ENCODE measurements at places on chromosomes 2 and 18. TPM values are rescaled to one million over a fixed set of nuclear protein-coding genes. Genes with fewer than 3 reads are reported as not detected.
A peak's percentile ranks its signal among the peaks of the same experiment; 100 is the strongest.

DNA sequence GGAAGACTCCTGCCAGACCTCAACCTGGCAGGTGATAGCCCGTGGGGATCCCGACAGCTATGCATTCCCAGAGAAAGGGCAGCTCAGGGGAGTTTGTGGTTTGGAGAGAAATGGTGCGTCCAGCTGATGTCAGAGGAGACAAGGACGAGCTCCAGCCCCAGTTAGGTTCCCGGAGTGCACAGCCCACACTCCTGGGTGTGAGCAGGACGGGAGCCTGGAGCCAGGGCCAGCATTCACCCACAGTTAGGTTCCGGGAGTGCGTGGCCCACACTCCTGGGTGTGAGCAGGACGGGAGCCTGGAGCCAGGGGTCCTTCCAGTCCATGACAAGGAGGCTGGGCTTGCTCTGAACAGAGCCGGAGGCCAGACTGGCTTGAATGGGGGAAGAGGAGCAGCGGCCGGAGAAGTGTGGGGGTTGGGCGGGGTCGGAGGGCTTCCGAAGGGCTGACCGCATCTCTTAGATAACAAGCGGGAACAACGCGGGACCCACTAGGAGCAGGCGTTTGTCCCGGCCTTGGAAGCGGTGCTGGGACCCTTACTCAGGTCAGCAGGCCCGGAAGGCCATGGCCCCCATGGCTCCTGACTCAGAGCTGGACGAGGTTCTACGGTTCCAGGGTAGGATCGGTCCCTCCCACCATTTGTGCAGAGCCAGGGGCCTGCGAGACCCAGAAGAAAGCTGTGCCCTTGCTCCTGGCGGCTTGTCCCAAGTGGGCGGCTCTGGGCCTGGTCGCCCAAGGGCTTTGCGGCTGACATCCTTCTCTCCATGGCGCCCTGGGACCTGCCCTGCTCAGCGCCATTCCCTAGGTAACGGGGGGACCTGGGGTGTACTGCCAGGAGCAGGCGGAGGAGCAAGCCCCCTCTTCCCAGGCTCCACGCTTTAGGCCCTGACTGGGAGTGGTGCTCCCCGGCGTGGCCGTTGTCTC is 185.6 kb downstream of the RTP5 start:
- no peak for DNase-seq

- DNase-seq: peak; percentile 4
These were observed 1323.9 kb upstream of the DDX18 start for GRCh38 chr2:116490511-116491145.

DNA sequence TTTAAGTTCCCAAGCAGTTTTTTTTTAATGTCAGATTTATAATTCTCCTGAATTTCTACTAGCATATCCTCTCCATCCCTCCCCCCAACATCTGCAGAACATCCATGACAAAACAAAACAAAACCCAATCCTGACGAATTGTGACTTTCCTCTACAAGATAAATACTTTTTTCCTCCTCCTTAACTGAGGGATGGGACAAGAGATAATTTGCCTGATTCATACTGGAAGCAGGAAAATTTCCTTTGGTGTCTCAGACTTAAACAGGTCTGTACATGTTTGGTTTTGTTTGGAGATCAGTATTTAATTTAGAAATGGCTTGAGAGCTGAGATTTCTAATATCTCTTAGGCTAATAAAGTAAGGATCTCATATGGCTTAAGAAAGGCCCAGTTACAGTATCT is 2.2 kb downstream of the CAVIN2 start:
- DNase-seq: no peak

DNA sequence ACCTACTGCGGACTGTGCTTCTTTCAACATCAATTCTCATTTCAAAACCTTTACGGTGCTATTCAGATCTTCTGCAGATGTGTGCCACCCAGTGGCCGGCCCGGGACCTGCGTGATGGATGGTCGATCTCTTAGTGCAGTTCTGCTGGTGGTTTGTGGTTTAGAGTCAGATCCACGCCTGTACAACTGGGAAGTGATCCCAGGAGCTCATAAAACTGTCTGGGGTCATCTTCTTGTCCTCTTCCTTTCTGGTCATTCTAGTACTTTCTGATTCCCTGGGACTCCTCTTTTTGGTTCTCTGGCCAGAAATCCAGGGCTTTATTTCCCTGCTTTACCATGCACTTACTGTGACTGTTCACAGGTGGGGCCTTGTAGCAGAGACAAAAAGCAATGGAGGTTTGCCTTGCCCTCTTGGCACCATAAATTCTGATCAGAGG is 15.8 kb upstream of the SELENOI start:
- peak; percentile 86 for DNase-seq

DNA sequence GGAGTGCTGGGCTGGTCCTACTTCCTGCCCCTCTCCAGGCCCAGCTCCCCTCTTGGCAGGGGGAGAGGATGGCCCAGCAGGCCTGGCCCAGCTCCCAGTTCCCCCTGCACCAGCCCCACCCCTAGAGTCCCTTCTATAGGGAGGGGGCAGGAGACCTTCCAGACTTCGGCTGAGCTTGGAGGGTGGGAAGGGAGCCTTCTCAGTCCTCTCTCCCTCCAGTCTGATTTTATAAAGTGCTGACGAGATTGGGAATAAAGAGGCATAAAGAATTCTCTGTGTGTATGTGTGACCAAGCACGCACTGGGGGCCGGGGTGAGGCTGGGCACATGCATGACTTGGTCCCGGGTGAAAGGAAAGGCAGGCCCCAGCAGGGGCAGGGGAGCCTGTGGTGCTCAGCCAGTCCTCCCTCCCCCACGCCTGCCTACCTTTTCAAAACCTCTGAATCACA is 5.1 kb downstream of the CHPF start:
- no peak for DNase-seq

- DNase-seq: peak; percentile 88
These were observed 754.9 kb downstream of the RNF144A start for GRCh38 chr2:7672027-7672684.

CD28 gene
- not detected for total RNA-seq

DNA sequence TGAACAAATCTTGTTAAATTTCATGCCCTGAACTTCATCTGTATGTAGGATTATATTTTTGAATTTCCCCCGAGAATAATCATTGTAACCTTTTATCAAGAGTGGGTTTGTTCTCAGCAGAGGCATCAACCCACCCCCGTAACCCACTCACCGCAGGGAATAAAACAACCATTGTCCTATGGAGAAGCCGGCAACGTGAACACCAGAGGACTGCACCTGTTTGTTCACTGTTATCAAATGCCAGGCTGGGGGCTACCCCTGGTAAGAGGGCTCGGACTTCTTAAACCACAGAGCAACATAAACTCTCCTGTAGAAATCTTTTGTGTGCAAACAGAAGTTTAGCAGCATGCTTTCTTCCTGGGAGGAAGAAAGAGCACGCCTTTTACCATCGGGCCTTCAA is 610.4 kb downstream of the ERBB4 start:
- no peak for DNase-seq

DNA sequence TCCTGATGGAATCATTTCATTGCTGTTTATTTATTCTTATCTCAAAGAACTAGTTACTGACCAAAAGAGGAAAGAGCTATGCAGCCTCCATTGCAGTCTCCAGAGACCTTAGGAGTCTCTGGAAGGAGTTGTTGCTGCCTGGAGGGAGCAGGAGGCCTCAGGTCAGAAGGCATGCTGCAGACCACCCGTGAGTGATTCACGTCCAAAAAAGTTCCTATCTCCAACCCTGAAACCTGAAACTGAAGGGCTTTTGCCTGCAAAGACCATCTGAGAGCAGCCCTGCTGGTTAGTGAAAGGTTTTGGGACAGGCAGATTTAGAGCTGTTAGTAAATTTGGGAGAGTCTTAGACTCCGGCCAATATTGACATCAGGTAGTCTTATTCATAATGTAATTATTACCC is 29.1 kb downstream of the SLC25A52 start:
- DNase-seq: no peak

STAT4 gene
- total RNA-seq: 2.2 TPM

PJVK gene
- total RNA-seq: 1.6 TPM

ANKRD39 gene
- total RNA-seq: 24.5 TPM

GRCh38 chr18:53735526-53735925 is 488.9 kb downstream of the MBD2 start:
- DNase-seq: no peak

DNA sequence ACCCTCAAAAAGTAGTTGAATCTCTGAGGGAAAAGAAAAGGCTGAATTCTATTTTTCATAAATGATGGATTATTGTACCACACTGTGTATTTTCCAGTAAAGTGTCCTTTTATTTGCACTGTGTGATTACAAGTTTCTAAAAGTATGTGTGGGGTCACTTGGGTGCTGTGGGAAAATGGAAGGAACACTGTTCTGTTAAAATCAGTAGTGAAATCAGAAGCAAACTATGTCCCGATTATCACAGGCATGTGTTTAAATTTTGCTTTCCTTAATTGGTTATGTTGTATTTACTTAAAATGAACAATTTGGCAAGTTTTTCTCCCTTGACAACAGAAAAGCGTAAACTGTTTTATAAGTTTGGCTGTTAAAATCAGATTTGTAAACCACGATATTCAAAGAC is 353.1 kb downstream of the ARHGAP15 start:
- DNase-seq: no peak

ALLC gene
- not detected for total RNA-seq

- DNase-seq: no peak
These were observed 16.2 kb downstream of the SCYGR8 start for GRCh38 chr2:227761740-227762476.

DNA sequence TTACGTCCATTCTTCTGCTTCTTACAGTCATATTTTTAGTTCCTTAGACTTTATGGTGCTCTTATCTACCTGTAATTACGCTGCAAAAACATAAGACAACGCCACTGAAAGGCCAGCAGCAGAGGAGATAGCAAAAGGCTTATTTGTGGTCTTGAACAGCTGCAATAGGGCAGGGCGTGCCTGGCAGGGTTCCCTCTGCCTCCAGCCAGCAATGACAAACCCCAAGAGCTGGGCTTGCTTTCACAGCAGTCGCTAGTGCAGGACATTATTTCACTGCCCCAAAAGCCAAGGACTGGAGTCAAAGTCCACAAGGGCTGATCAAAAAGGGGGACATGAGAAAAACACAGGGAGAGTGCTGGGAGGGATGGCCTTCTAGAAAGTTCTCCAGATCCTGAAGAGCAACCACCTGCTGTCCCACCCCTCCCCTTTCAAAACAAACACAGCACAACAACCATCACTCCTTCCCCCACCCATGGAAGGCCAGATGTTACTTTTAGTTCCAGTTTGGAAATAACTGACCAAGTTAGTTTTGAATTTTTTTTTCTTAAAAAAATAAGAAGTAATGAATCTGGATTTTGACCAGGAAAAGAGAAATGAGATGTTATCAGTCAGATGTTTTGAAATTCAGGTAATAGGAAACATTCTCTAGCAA is 127.8 kb downstream of the RBMS1 start:
- no peak for DNase-seq

THUMPD2 gene
- total RNA-seq: 10.2 TPM

DNA sequence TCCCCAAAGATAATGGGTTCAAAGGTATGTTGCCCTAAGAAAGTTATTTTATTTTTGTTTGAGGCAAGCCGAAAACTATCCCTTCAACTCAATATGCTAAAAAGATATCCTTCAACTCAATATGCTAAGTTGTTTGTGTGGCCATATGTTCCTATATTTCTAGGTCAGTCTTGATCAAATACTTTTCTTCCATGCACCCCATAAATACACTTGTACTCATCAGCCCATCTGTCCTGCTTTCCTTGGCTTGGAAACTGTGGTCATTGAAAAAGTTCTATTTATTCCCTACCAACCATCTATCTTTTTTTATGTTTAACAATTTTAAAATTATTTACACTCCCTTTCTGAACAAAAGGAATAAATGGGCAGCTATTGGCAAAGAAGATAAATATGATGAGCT is 447.7 kb downstream of the NRXN1 start:
- DNase-seq: no peak

KCNK3 gene
- 0.04 TPM for total RNA-seq

- peak; percentile 70 for DNase-seq
These were observed 31.1 kb upstream of the STK39 start for GRCh38 chr2:168278424-168278888.

- DNase-seq: no peak
These were observed 308.5 kb downstream of the NRXN1 start for GRCh38 chr2:50723286-50723938.

GRCh38 chr18:63788447-63789096 is 13.4 kb downstream of the SERPINB7 start:
- DNase-seq: peak; percentile 96

- no peak for DNase-seq
These were observed 43.5 kb downstream of the COX7A2L start for GRCh38 chr2:42317486-42317885.

- DNase-seq: no peak
These were observed 171.8 kb downstream of the CAMKMT start for GRCh38 chr2:44533508-44533907.

GPR35 gene
- 5.2 TPM for total RNA-seq

All from PC-3 (cell line).